Jurkat, Clone E6-1 (cell line): ENCODE measurements at places on chromosomes 4 and X.

- DNase-seq, result no peak
These were observed 15.0 kb downstream of the SHISA3 start for GRCh38 chr4:42412251-42412650.

- no peak for DNase-seq
These were observed 206.1 kb downstream of the PPP3CA start for GRCh38 chr4:101141230-101141629.

DNA sequence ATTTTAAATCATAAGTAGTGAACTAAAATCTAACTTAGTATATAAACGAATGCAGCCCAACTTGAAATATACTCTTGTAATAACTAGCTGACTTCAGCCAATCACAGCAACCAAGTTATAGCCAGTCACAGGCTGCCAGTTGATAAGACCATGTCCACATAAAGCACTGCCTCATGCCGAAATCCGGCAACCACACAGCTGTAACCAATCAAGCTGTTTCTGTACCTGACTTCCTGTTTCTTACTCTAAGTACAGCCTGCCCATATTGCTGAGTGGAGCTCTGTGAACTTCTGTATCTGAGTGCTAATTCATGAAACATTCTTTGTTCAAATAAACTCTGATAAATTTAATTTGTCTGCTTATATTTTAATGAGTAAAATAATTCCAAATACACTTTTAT lies 805.3 kb upstream of the EPHA5 start:
- no peak for DNase-seq

- DNase-seq, result no peak
These were observed 19.1 kb upstream of the SPINK2 start for GRCh38 chr4:56840559-56840958.

- no peak for DNase-seq
These were observed 16.9 kb downstream of the GLRA2 start for GRCh38 chrX:14546190-14546589.

GRCh38 chr4:111854494-111855087 lies 290.7 kb upstream of the FAM241A start:
- peak; percentile 46 for DNase-seq

DNA sequence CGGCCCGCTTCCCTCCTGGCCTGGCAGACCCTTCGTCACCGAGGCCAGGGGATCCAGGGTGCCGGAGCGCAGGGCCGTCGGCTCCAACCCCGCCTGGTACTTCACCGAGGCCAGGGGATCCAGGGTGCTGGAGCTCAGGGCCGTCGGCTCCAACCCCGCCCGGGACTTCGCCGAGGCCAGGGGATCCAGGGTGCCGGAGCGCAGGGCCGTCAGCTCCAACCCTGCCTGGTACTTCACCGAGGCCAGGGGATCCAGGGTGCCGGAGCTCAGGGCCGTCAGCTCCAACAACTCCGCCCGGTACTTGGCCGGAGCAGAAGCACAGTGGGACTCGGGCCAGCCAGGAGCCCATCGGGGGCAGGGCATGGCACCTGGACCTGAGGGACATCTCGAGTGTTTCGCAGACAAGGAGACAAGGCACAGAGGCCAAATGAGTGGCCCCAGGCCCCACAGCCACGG lies 85.1 kb downstream of the FAM53A start:
- DNase-seq, result no peak

- DNase-seq, result no peak
These were observed 306.5 kb upstream of the TECRL start for GRCh38 chr4:64715741-64716140.

- DNase-seq, result no peak
These were observed 540 bp downstream of the ZNF721 start for GRCh38 chr4:498328-498904.

GRCh38 chr4:90124276-90124675 lies 2.9 kb upstream of the CCSER1 start:
- DNase-seq, result no peak

- DNase-seq, result no peak
These were observed 132.2 kb downstream of the KLHL8 start for GRCh38 chr4:87088186-87088585.

DNA sequence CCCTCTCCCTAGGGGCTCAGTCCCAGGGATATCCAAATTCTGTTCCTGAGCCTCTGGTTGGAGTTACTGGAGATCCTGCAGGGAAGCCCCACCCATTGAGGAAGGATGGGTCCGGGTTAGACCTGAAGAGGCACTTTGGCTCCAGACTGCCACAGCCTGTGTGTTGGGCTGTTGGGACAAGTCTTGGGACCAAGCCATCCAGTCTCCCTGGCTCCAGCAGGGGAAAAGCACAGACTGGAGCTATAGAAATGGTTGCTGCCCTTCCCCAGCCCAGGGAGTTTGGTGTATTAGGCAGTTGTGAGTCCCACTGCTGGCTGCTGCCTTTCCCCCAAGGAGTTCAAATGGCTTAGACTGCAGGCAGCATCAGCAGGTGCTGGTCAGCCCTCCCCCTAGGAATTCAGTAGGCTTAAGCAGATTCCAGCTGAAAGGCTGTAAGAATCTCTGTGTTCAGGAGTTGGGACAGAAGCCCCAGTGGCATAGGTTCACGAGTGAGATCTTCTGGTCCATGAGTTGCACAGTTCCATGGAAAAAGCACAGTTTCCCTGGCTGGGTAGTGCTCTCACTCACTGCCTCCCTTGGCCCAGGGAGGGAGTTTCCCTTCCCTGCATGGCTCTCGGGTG lies 344.0 kb upstream of the EPHA5 start:
- no peak for DNase-seq

- DNase-seq, result no peak
These were observed 154.0 kb downstream of the BTC start for GRCh38 chr4:74640111-74640903.

DNA sequence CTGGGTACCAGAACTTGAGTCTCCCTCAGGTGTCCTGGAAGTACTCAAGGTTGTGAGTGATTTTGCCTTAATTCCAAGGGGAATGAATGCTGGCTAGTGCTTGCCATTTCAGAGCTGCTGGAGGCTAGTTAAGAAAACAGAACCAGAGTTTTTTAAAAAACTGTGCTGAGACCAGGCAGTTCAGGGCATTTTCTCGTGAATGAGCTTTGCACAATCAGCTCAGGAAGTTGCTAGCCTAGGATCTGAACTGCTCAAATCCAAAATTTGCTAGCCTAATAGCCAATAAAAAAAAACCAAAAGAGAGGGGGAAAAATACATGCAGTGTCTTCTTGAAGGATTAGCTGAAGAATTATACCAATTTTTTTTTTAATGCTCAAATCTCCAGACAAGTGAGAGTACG lies 292.7 kb downstream of the FBXW7 start:
- DNase-seq, result no peak

GRCh38 chr4:96471956-96472867 lies 632.3 kb downstream of the PDHA2 start:
- no peak for DNase-seq

- no peak for DNase-seq
These were observed 15.7 kb downstream of the ARMCX6 start for GRCh38 chrX:101602077-101602476.

DNA sequence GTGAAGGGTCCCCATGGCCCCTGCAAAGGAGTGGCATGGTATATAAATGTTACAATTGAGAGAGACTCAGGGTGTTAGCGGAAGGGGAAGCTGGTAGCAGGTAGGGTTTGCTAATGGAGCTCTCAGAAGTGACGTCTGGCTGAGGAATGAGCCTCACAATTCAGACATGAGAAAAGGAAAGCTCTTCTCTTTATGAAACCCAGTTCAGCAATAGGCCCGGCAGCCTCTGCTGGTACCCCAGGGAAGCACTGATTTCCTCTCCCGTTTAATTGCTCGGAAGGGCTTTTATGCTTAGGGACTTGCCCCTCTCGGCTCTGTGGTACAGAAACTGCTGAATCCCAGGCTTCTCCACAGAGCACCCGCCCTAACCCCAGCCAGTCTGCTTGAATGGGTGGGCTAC lies 19.4 kb upstream of the AFAP1 start:
- no peak for DNase-seq

GRCh38 chrX:23792861-23793553 lies 10.0 kb downstream of the SAT1 start:
- no peak for DNase-seq

DNA sequence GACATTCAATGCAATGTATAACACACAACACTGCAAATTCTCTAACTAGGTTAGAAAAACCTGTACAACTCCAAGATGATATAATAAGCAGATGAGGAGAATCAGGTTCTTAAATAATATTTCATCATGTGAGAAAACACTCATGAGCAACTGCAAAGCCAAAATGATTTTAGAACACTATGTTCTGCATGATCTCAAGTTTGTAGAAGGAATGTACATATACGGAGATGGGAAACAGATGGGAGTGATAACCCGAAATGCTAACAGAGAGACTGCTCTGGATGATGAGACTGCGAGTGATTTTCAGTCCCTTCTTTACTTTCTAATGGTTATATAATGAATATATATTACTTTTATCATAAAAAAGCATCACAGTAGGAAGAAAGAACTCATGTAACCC lies 80.9 kb downstream of the PCYT1B start:
- no peak for DNase-seq

GRCh38 chrX:146454363-146454762 lies 355.2 kb upstream of the CXorf51B start:
- DNase-seq, result no peak

GRCh38 chrX:119482481-119483480 lies 14.5 kb downstream of the SLC25A5 start:
- no peak for DNase-seq

GRCh38 chrX:101551380-101551767 lies 1.0 kb downstream of the ARMCX1 start:
- DNase-seq, result no peak

- DNase-seq, result no peak
These were observed 46.2 kb upstream of the XAGE1B start for GRCh38 chrX:52563105-52563504.

DNA sequence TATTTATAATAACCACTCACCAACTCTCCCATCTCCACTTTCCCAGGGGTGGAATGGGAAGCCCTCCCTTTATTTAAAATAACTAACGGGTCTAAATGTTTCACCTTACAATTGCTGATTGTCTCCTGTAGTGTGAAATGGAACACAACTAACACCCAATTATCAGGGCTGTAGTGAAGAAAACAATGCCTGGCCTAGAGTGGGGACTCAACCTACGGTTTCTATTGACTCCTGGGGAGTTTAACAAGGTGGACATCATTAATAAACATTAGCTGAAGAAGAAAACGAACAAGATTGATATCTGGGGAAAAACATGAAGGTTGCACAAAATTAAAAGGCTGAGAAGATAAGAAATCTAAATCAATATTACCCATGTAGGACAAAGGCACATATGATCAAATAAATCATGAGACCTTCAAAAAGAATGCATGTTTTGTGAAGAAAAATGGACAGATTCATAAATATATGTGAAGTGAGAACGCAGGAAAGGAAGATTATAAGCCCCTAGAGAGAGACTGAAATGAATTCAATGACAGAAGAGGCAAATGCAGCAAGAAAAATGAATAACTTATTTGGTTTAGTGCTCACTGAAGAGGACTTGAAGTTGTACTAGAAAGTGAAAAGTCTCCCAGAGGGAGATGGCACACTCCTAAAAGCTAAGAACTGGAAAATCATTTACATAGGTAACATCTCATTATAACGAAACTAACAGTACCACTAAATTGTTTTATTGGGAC lies 593.0 kb upstream of the AADAT start:
- DNase-seq, result no peak

- DNase-seq, result no peak
These were observed 1.7 kb downstream of the RNF175 start for GRCh38 chr4:153758136-153758535.

GRCh38 chr4:172838943-172839342 lies 329.7 kb upstream of the GALNT7 start:
- no peak for DNase-seq

DNA sequence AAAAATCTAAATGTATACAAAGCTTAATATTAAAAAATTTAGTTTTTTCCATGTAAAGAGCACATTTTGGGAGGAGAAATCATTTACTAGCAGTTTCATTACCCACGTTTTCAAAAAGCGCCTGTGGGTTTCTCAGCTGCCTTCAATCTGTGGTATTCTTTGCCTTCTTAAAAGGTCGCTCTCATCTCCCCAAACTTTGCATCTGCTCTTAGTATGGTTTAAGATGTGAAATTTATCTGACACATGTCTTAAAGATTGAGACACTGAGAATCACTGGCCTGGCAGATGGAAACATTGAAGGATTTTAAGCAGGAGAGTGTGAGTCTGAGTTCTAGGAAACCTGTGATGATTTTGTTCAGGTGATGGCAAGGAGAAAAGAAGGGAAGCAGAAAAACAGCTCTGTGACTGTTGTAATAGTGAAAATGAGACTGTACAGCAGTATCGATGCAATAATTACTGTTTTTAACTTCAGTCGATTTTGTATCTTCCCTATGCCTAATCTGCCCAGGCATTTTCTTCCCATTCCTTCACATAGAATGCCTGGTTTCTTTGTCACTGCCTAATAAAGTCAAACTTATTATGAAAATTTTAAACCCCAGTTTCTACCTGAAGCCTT lies 75.9 kb downstream of the PAQR3 start:
- peak; percentile 22 for DNase-seq

GRCh38 chrX:70470850-70471289 lies 26.2 kb downstream of the DLG3 start:
- no peak for DNase-seq

DNA sequence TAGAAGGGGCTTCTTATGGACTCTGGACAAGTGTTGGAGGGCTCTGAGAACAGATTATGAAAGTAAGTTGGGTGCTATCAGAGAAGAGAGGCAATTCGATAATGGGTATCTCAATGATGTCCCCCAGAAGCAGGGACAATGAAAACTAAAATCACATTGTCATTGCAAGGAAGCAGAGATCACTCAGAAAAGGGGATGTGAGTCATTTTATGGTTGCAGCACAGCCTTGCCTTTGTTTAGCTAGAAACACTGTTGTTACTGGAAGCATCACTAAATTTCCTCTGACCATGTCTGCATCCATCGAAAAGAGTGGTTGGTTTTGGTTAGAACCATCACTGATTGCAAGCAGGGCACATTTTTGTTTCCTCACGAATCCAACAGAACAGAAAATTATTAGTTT lies 246.8 kb upstream of the NWD2 start:
- no peak for DNase-seq

GRCh38 chrX:74090049-74090448 lies 213.9 kb upstream of the ZCCHC13 start:
- DNase-seq, result no peak

GRCh38 chr4:78864405-78865024 lies 74.7 kb downstream of the PAQR3 start:
- DNase-seq, result peak; percentile 89

GRCh38 chrX:96538104-96538725 lies 146.4 kb upstream of the DIAPH2 start:
- DNase-seq, result no peak

GRCh38 chr4:125020089-125021034 lies 294.4 kb upstream of the FAT4 start:
- no peak for DNase-seq

DNA sequence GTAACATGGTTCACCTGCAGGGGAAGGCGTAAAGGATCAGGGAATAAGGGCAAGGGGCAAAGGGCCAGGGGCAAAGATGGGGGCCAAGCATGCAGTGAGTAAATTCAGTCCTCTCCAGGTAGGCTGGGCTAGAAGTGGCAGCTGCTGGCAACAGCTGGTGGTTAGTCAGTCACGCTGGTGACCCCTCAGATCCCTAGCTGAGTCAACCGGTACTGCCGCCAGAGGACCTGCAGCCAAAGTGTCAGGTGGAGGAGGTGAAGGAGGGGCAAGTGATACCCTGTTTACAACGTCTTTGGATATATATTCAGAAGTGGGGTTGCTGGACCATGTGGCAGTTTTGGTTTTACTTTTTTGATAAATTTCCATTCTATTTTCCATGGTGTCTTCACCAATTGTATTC lies 24.6 kb upstream of the NAP1L2 start:
- no peak for DNase-seq
